NCI-H774 (cell line): ENCODE measurements at places on chromosomes 16 and 17.

DNA sequence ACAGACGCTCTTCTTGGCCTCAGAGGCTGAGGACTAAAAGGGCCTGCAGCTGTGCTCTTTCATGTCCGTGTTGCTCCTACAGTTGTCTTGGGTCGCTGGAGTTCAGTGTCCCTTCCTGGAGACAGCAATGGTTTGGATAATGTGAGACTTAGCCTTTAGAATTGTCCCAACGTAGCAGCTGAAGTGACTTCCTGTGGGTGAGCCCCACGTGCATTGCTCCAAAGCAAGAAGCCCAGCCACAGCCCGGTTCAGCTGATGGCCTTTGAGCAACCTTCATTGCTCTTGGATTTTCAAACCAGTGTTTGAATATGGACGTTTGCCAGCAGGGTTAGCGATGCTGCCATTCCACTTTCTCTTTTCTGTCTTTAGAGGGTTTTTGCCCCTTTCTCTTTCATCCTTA lies 19.7 kb downstream of the TMEM11 start:
- no peak for DNase-seq

DNA sequence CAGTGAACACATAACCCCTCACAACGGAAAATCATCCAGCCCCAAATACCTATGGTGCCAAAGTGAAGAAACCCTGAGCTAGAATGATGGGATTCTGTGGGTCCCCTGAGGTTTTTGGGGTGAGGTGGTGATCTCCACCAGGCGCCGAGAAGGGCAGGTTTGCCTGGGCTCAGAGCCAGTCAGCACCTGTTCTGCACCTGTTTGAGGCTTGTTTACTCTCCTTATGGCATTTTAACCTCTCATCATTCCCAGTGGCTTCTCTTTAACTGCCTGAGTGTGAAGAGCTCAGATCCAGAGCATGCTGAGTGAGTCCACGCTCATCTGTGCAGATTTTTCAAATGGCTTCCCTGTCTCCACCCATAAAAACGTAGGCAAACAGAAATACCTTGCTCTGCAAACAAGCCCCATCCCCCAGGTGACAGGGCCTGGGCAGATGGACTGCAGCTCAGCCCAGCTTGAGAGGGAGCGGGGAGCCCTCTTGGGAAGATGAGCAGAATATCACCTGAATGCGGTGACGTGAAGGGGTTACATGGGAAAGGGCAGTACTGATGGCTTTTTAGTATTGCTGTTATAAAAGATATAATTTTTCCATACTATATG lies 40.1 kb upstream of the CLEC19A start:
- DNase-seq = peak; percentile 90

GRCh38 chr17:75897160-75898019 lies 639 bp upstream of the TRIM65 start:
- DNase-seq = no peak

- DNase-seq = peak; percentile 73
These were observed at the start of gene TMC6 for GRCh38 chr17:78128551-78129350. Gene TMC6 (minus strand): TSS chr17:78128755. CDS start chr17:78126832, 1,923 bp downstream.

GRCh38 chr16:11361701-11362451 lies 16.6 kb downstream of the RMI2 start:
- DNase-seq = no peak

DNA sequence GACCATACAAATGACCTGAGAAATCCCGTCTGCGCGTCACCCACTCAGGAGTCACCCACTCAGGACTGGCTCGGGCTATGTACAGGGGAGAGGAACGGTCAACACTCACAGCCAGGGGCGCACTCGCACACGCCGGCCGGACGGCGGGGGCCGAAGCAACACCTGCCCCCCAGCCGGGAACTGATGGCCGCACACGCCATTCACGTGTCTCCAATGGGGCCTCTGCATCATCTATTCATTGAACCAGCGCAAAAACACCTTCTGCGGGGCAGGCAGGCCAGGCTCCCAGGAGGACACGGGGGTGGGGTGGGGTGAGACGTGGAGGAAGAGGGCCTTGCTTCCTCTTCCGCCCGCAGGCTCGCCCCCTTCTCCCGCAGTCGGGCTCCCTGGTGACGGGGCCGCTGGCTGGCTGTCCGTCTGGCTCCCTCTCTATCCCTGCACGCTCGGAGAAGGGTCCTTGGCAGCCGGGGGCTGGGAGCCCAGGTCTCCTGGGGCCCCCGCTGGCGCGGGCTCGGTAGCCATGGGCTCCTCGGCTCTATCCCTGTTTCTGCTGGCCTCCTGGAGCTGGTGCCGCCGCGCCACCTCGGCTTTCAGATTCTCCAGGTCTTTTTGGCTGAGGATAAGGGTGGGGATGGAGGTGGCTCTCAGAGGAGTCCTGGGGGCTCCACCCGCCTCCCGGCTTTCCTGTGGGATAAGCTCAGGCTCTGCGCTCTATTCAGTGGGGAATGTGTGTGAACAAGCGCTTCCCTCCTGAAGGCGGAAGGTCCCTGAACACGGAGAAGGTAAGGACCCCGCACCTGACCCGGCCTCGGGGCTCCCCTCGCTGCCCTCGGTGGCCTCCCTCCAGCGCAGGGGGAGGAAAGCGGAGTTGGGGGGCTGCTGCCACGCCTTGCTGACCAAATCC lies 21.1 kb downstream of the CLUH start:
- DNase-seq = no peak

GRCh38 chr17:63033142-63033541 lies 67.1 kb downstream of the TANC2 start:
- DNase-seq = no peak

- DNase-seq = no peak
These were observed 27.2 kb downstream of the MAP2K4 start for GRCh38 chr17:12047681-12048376.

GRCh38 chr17:82267575-82268379 lies 5.7 kb downstream of the CSNK1D start:
- DNase-seq = no peak

DNA sequence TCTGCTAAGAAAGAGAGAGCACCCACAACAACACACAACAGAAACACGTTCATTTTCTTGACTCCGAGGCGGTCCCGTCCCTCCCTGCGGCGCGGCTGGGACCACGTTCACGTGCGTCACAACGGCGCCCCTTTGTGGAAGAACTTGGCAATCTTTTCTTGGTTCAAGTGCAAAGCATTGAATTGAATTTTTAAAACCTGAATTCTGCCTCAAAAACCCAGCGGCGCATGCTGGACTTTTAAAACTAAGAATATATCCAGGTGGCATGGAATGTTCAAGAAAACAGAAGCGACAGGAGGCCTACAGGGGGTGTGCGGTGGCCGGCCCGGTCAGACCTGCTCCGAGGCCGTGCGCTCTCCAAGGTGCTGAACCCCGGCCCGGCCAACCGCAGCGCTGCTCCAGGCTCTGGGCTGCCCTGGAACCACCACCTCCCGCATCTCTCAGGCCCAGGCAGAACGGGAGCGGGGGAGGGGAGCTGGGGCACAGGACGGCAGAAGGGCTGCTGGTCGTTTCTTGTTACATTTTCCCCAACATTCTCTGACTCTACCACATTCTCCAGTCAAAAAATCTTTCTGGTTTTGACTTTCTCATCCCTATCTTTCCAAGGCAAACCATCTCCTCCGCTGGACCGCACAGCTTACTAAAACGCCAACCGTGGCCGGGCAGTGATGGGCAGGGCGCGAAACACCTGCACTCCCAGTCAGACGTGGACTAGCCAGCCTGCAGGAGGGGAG lies 3.4 kb upstream of the HEXD start:
- DNase-seq = no peak

- DNase-seq = no peak
These were observed 818 bp upstream of the NRN1L start for GRCh38 chr16:67883872-67884261.

GRCh38 chr17:82076018-82076784 lies 10.6 kb upstream of the DUS1L start:
- no peak for DNase-seq

DNA sequence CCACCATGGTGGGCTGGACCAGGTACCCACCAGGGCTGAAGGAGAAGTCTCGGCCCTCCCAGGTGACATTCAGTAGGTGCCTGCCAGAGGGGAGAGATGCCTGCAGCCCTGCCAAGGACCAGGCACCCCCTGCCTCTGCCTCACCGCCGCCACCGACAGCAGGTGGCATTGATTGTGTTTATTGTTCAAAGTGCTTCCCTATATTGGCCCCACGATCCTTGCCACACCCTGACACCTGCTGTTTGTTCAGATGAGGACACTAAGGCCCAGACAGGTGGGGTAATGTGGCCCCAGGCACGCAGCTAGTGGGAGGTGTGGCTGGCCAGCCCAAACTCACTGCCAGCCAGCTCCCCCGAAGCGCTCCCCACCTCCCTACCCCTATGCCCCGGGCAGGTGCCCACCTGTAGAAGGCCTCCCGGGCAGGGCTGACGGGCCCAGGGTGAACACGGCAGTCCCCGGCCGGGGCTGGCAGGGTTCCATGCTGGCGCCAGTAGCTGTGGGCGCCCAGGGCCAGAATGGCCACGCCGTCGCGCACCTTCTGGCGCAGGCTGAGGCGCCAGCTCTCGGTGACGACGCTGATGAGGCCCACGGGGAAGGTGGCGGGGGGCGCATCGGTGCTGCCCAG lies 8.0 kb downstream of the GRIN2C start:
- peak; percentile 71 for DNase-seq

DNA sequence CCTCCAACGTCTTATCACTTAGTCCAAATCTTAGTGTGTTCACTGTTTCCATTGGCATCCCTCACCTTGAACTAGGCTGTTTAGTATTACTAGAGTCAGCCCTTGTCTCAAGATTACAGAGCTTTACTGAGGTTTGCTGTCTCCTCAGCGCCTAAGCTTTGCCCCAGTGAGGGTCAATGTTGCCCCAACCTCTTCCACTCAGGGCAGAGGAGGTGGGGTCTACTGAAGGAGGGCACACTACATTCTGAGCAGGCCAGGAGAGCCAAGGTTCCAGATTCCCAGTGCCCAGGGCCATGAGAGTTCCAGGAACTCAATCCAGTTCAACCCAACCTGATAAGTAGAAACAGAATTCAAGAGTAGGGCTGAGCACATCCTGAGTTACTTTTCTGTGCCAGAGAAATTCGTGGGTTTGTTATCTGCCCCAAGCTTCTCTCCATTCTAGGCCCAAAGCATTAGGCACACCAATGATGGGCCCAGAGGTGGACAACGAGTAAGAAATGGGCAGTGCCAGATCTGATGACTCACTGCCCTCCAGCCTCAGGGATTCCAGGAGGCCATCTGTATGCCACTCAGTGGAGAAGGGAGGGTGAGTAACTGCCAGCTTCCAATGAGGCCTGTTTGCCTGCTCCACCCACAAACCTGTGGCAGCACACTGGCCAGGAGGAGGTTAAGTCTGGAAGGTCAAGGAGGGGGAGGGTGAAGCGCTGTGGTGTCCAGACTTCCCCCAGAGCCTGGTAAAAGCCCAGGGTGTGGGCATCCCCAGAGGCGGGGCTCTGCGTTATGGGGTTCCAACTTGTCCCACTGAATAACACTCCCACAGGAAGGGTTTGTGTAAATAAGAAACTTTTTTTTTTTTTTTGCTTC lies 8.2 kb downstream of the TUBG2 start:
- no peak for DNase-seq

GRCh38 chr17:8791910-8792270 lies 7.3 kb downstream of the MFSD6L start:
- no peak for DNase-seq

DNA sequence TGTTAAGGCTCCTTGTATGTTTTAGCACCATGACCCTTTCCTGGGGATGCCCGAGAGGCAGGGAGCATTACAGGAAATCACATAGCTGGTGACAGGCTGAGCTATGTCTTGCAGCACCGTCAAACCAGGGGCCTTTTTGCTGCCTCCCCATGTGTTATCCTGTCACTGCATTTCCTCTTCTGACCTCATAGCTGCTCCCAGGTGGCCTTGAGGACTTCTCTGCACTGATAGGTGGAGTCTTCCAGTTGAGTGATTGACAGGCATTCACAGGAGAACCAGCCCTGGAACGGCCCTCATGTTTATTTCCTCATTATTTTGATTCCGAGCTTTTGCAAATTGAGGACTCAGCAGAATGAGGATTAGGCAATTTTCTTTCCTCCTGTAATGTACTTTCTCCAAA lies 349.6 kb downstream of the HAPSTR1 start:
- DNase-seq = no peak

GRCh38 chr16:60651346-60651745 lies 1384.9 kb downstream of the CDH8 start:
- no peak for DNase-seq

- no peak for DNase-seq
These were observed 264.0 kb upstream of the CCL2 start for GRCh38 chr17:33990943-33991706.

- DNase-seq = no peak
These were observed 13.3 kb downstream of the GRB7 start for GRCh38 chr17:39751016-39751543.

DNA sequence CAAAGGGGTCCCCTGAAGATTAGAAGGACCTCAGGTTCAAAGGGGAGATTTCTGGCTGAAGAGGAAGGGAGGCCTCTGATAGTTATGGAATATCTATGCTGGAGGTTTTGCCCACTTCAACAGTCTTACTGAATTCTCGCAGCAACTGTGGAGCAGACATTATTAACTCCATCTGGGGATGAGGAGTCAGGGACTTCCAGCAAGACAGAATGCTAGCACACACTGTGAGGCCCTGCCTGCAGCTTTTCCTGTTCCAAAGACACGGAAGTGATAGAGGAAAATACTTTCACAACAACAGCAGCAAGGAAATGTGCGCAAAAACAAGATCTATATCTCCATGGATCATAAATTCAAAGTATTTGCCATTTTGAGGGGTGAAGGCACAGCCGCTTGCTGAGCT lies 72.8 kb downstream of the RPH3AL start:
- no peak for DNase-seq

- no peak for DNase-seq
These were observed 3.2 kb upstream of the PHLPP2 start for GRCh38 chr16:71727551-71728324.

DNA sequence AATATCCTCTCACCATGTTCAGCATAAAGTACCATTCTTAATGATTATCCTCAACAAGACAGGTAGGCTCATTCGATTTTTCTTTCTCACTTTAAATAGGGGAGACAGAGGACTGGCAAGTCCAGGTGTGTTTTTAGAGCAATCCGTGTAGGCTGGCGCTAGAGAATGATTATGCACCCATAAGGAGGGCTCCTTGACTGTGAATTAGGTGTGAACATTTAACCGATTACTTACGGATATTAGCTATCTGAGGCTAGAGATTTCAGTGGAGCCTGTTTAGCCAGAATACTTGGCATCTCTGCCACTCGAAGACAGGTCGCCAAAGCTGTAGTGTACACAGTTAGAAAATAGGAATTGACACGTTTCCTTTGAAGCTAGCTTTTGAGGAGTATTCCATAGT lies 1.9 kb downstream of the SEC14L1 start:
- no peak for DNase-seq

DNA sequence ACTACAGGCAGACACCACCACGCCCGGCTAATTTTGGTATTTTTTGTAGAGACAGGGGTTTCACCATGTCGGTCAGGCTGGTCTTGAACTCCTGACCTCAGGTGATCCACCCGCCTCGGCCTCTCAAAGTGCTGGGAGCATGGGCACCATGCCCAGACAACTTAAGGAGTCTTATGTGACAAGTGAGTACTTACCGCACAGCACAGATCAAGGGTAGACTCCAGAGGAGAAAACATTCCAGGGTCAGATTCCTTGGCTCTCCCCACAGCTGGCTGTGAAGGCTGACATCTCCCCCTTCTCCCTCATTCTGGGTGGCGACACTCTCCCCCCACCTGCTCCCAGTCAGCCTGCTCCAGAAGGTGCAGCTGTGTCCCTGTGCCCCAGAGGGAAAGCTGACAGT lies 10.6 kb downstream of the ZSCAN10 start:
- no peak for DNase-seq
